ENCODE measurements at places on chromosomes 16 and 17.

GRCh38 chr17:51463353-51463752 lies 203.0 kb downstream of the UTP18 start:
- no peak for DNase-seq

DNA sequence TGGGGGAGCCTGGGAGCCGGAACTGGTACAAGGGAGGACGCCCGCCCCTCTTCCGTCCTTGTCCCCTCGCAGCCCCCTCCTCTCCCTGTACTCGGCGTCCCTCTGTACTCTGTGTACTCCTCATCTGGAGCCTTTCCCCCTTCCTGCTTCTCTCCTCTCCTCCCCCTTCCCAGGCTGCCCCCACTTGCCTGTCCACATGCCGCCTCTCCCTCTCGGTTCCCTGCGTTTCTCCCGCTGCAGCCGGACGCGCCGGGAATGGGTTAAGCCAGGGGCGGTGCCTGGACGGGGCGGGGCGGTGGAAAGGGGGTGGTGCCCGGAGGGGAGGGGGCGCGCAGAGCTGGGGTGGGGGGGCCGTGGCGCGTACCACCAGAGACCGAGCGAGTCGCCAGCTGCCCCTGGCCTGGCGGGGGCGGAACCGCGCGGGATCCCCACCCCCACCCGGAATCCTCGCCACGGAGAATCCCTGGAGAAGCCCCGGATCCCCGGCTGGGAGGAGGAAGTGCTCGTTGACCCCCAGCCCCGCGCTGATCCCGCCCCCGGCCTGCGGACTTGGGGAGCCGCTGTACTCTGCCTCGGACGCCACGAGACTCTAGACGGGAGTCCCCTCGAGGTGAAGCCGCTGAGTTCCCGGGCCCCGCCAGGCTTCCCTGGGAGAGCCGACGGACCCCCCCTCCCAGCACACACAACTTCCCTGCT lies 22.6 kb downstream of the GJD3 start:
- DNase-seq = no peak

DNA sequence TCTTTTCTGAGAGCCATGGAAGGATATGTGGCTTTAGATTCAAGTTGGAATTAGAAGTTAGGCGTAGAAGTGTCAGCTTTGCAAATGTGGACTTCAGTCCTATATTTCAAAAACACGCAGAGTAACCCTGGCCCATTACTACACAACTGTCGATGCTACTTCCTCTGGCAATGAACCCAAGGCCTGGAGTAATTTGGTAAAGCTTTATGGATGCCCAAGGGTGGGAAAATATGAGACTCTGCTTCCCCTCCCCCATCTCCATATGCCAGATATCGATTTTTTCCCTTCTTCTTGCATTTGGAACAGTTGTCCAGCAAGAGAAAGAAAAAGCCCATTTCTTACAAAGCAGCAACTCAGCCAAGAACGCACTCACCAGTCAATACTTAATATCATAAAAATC lies 2.9 kb upstream of the MAP1LC3B start:
- DNase-seq = peak; percentile 17

- DNase-seq = peak; percentile 61
Measured at GRCh38 chr17:73112246-73112645, 19.8 kb upstream of the SLC39A11 start.

- DNase-seq = no peak
Measured at GRCh38 chr17:2438823-2439222, 38.0 kb upstream of the MNT start.

DNA sequence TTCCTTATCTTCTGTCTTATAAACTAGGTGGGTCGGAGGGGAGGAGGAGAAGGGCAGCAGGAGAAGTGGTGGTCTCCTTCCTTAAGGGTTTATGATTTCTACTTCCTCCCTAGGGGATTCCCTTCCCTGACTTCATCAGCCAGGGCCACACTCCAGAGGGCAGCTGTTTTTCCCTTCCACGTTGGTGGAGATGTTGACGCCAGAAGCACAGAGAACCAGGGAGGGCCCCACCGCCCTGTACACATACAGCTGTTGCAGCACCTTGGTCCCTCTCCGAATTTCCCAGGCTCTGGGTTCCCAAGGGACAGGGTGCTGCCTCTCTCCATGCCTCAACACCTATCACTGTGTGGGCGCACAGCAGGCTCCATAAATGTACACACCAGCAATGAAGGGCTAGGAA lies 5.6 kb upstream of the SLC6A4 start:
- no peak for DNase-seq

GRCh38 chr17:4940555-4941318 lies 669 bp downstream of the RNF167 start:
- DNase-seq = peak; percentile 49

GRCh38 chr16:89599451-89599858 lies 14.0 kb upstream of the DPEP1 start:
- peak; percentile 45 for DNase-seq

- DNase-seq = no peak
Measured at GRCh38 chr17:4839965-4840892, 7.1 kb downstream of the MINK1 start.

- peak; percentile 93 for DNase-seq
Measured at GRCh38 chr17:40399185-40399584, 18.5 kb downstream of the TOP2A start.

GRCh38 chr17:45200701-45201100 lies 21.0 kb upstream of the FMNL1 start:
- peak; percentile 41 for DNase-seq

All from hematopoietic multipotent progenitor cell treated with erythropoietin and hydrocortisone succinate and interleukin-3 and kit ligand, for 6 days (in vitro differentiated cells).